Caudate nucleus (tissue), 63 donors: ENCODE measurements at places on chromosomes 4 and X.

GRCh38 chr4:159828687-159829086, 725.8 kb downstream of the RAPGEF2 start:
- no peak for DNase-seq

DNA sequence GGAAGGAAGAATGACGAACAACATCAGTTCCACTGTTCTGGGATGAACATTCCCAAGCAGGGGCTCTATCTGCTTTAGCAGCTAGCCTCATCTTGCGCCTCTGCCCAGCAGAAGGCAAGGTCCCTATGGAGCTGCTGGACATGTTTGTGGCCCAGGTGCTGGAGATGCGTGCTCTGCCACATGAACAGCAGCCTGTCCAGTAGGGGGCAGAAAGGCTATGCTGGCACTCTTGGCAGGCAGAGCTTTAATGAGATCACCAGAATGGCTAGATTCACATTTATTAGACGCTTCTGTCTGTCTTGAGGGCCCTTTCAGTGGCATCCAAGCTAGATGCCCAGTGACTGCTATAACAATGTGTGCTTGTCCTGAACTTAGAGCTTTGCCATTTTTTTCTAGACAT, 1826.0 kb downstream of the STIM2 start:
- no peak for DNase-seq

GRCh38 chr4:40915318-40916217, 165.8 kb downstream of the NSUN7 start:
- no peak for DNase-seq

DNA sequence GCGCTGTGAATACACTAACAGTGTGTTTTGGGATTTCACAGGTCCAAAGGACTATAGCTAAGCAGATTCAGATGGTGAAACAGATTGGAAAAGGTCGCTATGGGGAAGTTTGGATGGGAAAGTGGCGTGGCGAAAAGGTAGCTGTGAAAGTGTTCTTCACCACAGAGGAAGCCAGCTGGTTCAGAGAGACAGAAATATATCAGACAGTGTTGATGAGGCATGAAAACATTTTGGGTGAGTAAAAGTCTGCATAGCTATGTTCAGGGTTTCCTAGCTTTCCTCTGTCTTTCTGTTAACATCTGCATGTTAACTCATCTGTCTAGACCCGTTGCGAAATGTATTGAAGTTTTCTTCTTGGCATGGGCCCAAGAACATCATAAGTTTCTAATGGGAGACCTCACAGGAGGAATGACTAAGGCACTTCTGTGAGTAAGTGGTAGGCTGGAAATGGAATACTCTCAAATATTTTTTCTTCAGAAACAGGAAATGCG, 372.1 kb downstream of the BMPR1B start:
- no peak for DNase-seq

DNA sequence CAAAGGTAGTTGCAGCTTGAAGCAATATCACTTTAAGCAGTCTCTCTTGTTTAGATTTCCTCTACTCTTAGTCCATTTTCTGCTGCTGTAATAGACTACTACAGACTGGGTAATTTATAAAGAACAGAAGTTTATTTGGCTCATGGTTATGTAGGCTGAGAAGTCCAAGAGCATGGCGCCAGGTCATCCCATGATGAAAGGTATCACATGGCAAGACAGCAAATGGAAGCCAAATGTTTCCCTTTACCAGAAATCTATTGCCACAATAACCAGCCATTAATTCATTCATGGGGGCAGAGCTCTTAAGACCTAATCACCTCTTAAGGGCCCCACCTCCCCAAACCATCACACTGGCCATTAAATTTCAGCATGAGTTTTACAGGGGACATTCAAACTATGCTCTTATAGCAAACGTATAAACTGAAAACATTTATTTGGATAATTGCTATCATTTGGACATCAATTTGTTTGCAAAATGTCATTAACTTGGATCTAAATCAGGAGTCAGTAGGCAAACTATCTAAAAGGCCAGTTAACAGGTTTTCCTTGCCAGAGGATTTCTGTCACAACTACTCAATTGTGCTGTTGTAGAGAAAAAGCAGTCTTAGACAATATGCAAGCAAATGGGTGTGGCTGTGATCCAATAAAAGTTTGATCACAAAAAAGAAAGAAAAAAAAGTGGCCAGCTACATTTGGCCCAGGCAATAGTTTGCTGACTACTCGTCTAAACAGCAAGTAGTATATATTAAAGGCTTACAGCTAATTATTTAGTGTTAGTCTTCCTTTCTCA, 75.7 kb upstream of the GUCY1A1 start:
- no peak for DNase-seq

DNA sequence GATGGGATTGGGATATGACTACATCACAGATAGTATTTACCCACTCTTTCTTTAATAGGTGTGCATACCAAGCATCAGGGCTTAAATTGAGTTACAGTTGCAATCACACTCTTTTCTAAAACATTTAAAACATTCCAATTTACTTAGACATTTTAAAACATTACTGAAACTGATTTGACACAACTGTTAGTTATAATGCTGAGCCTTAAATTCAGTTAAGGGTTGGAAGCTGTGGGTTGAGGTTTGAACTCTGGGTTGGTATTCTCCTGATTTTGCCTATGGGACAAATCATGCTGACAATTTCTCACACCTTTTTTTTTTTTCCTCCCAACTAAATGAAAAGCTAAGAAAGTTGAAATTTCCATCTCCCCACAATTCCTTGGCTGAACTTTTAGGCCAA, 16.3 kb downstream of the SLIT2 start:
- DNase-seq = no peak

DNA sequence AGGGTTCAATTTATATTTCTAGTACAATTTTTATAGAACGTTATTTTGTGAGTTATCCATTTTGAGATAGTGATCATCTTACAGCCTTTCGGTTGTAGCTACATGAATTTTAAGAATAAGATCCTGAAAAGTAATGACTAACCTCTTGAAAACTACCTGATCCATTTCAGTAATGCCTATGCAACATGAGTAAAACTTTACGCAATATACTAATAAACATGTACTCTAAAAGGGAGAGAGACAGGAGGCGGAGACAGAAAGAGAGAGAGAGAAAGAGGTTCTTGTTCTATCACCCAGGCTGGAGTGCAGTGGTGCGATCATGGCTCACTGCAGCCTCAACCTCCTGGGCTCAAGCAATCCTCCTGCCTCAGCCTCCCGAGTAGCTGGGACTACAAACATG, 816.1 kb downstream of the CCSER1 start:
- no peak for DNase-seq

- DNase-seq = no peak
Observed at GRCh38 chr4:8316911-8317351, 47.4 kb downstream of the HTRA3 start.

- DNase-seq = peak; percentile 5
Observed at GRCh38 chr4:48127682-48128404, 6.2 kb downstream of the TXK start.

DNA sequence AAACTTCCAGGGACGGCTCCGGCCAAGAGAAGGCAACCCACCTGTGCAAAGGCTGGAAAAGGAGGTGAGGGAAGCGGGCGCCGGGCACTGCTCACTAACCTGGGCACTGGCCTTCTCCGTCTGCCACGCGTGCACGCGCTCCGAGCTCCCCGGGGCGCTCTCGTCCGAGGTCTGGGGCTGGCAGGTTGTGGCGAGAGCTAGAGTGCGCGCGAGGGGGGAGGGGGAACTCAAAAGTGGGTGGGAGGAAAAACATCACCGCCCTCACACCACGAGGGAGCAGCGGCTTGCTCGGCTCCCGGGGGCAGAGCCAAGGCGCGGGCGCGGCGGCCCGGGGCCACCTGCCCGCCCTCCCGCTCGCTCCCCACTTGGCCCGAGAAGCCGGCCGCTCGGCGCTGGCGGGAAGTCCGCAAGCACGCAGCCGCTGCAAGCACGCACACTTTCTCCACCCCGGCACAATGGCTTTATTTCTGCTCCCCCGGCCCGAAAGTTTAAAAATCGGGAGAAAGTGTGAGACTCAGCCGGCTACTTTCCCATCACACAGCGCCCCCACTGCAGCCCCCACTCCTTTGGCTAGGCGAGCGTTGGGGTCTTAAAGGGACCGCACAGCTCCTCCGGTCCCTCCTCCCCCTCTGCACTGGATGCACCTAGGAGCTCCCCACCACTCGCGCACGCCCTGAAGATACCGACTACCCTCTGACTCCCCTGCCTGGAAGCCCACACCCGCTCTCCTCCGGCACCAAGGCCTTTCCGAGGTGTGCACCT, at the start of gene CHRDL1:
Gene CHRDL1, minus strand, starts transcription at position 173 of the 762 bp plus-strand sequence. CDS start 3,636 bp downstream, outside the sequence.
- DNase-seq = peak; percentile 16

DNA sequence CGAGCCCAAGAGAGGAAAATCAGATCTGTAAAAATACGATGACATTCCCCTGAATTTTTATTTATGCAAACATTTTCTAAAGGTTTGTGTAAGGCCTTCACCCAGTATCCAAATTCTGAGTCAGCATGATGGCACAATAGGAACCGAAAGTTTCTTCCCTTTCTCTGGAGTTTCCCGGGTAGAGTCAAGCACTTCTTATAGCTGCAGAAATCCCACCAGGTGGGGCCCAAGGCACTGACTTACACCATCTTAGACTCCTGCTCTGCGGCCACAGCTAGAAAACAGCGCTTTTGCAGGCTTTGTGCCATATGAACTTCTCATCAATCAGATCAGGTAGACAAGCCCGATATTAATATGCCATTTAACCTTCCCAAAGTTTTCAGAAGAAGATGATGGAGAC, 13.4 kb downstream of the LEF1 start:
- no peak for DNase-seq

DNA sequence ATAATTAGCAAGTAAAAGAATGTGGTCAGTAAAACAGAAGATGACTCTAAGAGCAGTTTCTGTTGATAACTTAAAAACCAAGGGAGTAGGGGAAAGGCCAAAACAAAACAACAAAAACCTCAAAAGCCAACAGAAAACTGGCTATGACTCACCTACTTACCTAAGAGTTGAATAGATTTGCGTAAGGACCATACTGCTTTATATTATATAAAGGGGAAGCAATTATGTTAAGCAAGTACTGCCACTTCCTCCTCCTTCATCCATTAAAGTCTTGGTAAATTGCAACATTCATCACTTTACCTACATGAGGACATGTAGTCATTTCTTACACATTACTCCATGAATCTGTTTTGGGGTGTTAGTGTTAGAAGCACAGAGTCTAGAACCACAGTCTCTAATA, 85.9 kb upstream of the FAM47A start:
- DNase-seq = no peak

- no peak for DNase-seq
Observed at GRCh38 chr4:171561419-171561818, 251.8 kb upstream of the GALNTL6 start.

DNA sequence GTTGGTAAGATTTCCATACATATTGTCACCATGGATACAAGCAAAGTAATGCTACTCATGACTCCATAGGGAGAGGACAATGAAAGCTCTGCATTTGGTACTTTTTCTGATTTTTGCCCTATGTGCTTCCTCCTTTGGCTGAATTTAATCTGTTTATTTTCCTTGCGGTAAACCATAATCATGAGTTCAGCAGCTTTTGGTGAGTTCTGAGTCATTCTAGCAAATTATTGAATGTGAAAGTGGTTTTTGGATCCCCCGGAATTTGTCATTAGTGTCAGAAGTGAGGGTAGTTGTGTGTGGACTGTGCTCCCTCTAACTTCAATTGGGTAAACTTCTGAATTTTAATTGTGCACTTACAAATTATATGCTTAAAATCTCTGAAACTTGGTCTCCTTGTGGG, 170.3 kb downstream of the MOSPD2 start:
- DNase-seq = no peak

GRCh38 chr4:147017081-147017480, 71.4 kb upstream of the TTC29 start:
- no peak for DNase-seq

GRCh38 chr4:109462802-109463201, 29.2 kb downstream of the SEC24B start:
- DNase-seq = no peak

DNA sequence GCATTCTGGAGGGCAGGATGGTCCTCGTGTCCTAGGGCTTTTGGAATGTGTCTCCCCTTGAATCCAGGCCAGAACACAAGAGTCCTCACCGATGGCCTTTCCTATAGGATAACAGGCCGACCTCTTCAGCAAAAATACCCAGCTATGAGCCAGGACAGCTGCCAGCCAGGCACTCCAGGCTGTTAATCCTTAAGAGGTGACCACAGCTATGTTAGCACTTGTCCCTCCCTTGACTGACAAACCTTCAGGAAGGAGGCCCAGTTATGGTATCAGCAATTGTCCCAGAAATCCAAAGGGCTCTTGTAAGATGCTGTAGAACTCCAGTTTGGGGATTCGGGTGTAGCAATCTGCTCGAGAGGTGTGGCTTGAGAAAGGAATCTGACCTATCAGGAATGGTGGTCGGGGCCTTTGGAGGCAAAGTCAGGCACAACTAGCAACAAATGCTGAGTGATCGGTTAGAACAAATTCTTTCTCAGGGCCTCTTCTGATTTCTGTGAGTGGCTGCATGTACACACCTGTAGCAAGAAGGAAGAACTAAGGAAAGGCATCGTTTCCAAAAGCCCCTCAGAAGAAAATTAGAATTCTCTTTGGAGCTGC, 54.6 kb downstream of the PTCHD1 start:
- DNase-seq = no peak

GRCh38 chrX:71619193-71619592, 882 bp upstream of the CXCR3 start:
- peak; percentile 9 for DNase-seq
